ENCODE measurements at places on chromosomes 4 and X.

DNA sequence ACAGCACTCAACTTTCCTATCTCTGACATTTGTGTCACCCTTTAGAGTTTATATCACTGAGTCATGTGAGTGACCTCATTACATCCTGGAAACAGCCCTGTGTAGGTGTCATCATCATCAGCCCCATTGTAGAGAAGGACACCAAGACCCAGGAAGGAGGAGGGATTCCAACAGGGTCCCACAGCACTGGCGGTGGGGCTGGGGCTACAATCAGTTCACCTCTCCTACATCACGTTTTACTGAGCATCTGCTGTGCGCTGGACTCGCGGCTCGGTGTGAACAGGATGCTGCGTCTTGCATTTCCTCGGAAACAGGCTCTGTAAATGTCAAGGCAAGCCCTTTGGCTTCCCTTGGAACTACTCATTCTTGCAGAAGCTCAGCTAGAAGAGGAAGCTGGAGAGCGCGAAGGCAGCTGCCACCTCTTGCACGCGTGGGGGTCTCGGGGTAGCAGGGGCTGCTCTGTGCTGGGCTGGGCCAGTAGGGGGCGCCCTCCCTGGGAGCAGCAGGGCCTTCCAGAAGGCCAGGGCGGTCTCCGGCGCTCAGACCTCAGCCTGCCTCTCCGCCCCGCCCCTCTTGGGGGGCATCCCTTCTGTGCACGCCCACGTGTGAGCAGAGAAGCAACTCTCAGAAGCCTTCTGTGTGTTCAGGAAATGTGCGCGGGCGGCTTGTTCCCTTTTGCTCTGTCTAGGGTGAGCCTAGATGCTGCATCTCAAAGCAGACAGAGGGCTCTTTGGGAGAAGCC lies 29.0 kb downstream of the REELD1 start:
- peak; percentile 26 for DNase-seq

GRCh38 chr4:155515444-155516075 lies 138.8 kb upstream of the MAP9 start:
- no peak for DNase-seq

DNA sequence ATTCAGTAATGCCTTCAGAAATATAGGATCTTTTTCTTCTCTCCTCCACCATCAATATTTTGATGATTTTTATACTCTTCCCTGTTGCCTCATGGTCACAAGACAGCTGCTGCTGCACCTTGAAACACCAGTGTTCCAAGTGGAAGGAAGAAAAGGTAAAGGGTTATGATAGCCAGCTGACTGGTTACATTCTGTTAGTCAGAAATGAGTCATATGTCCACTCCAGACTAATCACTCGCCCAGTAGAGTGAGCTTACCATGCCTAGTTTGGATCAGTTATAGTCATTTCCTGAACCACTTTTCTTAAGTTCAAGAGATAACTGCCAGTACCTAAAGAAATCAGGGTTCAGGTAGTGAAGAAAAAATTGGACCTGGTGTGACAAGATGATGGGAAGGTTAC lies 532.3 kb upstream of the SMIM31 start:
- no peak for DNase-seq

- no peak for DNase-seq
Measured at GRCh38 chr4:185713272-185713671, 98.7 kb downstream of the SORBS2 start.

GRCh38 chrX:148871422-148872160 lies 371.2 kb downstream of the AFF2 start:
- no peak for DNase-seq

- no peak for DNase-seq
Measured at GRCh38 chrX:100643956-100644860, at the start of gene SRPX2. SRPX2 (plus strand) TSS chrX:100644199; CDS start chrX:100646323, 2,124 bp downstream.

DNA sequence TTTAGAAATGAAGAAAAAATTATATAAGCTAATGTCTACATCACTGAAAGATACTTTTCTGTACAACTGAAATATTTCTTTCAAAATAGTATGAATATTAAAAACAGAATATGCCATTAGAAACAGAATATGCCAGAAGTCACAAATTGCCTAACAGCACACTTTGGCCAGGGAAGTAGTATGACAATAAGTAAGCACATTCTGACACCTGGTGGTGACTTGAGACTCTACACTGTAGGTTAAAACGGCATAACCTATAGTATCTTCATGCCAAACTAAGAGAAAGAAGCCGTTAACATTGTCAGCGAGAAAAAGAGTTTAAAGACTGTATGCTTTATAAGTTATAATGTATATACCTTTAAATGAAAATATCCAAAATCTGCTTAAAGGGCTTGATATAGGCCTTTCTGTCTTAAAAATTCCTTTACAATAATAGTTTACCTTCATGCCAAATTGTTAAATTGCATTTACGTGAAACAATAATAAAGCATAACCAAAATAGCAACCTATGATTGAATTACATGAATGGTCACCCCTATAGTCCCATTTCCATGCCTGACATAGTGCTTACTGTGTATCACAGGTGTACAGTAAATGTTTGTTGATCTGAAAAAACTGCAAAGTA lies 32.8 kb downstream of the FAM13A start:
- DNase-seq: peak; percentile 21

GRCh38 chr4:48654015-48654664 lies 125.9 kb downstream of the FRYL start:
- no peak for DNase-seq

DNA sequence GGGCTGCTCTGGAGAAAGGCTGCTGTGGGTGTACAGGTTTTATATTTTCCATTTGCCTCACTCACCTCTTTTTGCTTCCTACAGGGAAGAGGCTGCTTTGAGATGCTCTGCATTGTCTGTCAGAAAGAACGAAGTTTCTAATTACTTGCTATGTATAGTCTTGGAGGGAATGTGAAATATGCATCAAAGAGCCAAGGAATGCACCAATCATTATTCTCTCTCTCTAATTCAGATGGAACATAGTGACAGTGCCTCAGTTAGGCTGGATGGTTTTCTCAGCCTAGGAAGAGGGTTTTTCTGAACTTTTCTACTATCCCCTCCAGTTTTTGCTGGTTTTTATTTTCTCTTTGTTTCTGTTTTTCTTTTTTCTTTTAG lies 106.8 kb upstream of the SLC4A4 start:
- DNase-seq: no peak

DNA sequence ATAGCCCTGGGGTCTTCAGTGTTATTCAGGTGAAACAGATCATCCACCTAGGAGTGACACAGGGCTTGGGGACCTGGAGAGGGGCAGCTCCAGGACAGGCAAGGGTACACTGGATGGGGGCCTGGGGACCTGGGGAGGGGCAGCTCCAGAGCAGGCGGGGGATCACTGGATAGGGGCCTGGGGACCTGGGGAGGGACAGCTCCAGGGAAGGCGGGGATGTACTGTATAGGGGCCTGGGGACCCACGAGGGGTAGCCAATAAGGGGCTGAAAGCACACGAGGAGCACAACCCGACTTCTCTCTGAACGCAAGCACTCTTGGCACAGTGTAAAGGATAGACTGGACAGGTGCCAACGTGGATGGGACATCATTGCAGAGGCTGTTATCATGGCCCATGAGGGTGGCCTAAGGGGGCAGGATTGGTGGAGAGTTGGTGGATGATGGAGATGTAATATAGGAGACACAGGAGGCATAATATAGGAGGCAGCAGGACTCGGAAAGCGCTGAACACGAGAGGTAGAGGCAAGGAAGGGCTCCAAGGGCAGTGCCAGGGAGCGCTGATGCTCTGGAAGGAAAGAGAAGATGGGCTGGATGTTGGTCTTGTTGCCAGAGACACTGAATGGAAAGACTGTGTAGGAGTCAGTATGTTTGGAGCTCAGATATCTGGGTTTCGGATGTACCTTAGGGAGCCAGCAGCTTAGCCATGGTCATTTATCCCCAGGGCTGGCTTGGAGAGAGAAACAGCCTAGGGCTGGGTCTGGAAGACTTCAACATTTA lies 37.9 kb upstream of the FGFBP2 start:
- DNase-seq: peak; percentile 1

DNA sequence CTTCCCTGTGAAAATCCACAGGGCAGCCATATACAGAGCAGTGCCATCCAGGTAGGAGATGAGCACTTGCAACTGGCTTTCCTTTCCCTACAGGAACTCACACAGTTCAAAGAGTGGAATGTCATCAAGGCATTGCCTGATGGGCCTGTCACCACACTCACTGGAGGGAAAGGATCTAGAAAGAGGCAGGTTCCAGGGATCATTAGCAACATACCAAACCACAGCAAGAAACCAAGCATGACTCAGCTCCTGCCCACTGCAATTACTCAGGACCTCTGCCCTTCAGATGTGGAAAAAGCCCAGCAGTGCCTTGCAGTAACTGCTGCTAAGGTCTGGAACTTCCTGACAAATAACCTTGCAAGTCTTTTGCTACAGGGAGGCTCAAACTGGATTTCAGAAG lies 101.2 kb downstream of the ZNF674 start:
- DNase-seq: no peak

GRCh38 chrX:95029571-95029970 lies 1355.6 kb downstream of the FAM133A start:
- DNase-seq: no peak
